ENCODE measurements at places on chromosomes 2 and 18.

- no peak for DNase-seq
Measured at GRCh38 chr2:155215037-155215707, 516.7 kb downstream of the KCNJ3 start.

DNA sequence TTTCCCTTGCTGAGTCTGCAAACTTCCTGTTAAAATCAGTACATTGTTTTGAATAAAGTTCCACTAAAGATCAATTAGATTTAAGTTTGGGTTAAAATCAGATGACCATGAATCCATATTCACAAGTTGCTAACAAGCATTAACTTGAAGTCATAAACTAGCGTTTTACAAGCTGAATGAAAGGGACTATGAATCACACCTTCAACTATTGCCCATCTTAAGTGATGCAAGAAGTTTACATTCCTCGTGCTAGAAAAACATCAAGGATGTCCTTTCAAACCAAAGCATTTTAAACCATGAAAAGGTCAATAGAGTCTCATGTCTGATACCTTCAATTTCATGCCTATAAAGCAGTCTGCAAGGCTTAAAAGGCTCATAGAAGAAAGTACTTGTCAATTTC, 257.2 kb upstream of the SYT4 start:
- DNase-seq = no peak

DNA sequence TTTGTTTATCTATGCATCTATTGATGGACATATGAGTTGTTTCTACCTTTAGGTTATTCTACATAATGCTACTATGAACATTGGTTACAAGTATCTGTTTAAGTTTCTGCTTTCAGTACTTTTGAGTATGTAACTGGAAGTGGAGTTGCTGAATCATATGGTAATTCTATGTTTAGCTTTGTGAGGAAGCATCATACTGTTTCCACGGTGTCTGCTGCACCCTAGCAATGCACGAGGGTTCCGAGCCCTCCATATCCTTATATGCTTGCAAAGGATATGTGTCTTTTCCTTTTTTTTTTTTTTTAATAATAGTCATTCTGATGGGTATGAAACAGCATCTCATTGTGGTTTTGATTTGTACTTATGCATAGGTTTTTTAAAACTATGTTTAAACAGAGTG, 83.7 kb downstream of the FMNL2 start:
- no peak for DNase-seq

DNA sequence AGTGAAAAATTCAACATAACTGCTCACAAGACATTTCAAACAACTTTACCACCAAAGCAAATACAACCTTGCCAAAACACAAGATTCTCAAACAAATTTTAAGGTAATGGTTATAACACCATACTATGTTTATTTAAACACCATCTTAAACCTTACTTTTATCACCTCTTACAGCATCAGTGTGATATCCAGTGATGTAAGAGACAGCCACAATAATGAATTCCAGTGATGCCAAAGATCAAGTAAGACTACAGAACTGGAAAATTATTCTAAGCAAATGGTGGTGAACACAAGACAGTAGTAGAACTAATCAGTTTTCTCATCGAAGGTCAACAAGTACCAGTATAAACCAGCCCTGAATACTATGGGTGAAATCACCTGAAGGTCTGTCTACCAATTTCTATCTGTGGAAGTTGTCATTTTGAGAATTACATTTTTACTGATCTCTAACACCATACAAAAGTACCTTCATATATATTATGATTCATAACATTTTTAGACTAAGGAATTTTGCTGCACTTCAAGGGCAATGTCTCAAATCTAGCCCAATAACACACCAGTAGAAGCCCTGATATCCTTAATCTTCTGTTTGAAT, 146.2 kb downstream of the RBMS1 start:
- DNase-seq = no peak

- DNase-seq = no peak
Measured at GRCh38 chr2:168181825-168182224, 65.6 kb downstream of the STK39 start.

GRCh38 chr2:105497094-105497493, 98.2 kb upstream of the FHL2 start:
- DNase-seq = no peak

DNA sequence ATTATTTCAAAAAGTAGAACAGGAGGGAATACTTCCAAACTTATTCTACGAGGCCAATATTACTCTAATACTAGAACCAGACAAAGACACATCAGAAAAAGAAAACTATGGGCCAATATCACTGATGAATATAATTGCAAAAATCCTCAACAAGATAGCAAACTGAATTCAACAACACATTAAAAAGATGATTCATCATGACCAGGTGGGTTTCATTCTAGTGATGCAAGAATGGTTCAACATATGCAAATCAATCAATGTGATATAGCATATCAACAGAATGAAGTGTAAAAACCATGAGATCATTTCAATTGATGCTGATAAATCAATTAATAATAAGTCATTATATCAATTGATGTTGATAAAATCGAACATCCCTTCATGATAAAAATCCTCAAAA, 22.4 kb upstream of the EML6 start:
- DNase-seq = no peak

GRCh38 chr2:236667526-236667925, 97.9 kb downstream of the ACKR3 start:
- no peak for DNase-seq

- DNase-seq = no peak
Measured at GRCh38 chr2:46074501-46074900, 222.7 kb upstream of the EPAS1 start.
